ENCODE measurements at places on chromosomes 2 and 18. TPM values are rescaled to one million over a fixed set of nuclear protein-coding genes. Genes with fewer than 3 reads are reported as not detected.

The FBXO41 gene
- total RNA-seq: 1.6 TPM

The UPP2 gene
- total RNA-seq: not detected

The GDF7 gene
- 0.14 TPM for total RNA-seq

The LGALSL gene
- 3.8 TPM for total RNA-seq

The CAPN13 gene
- not detected for total RNA-seq

The SF3B6 gene
- total RNA-seq: 139 TPM

The SNED1 gene
- 12.6 TPM for total RNA-seq

The ACSL3 gene
- total RNA-seq: 133 TPM
